Activated CD8-positive, alpha-beta memory T cell treated with anti-CD3 and anti-CD28 coated beads, Interleukin-2, amount 50 U/mL, for 48 hours (primary cell): ENCODE measurements at places on chromosomes 1 and 21.
A peak's percentile ranks its signal among the peaks of the same experiment; 100 is the strongest.

DNA sequence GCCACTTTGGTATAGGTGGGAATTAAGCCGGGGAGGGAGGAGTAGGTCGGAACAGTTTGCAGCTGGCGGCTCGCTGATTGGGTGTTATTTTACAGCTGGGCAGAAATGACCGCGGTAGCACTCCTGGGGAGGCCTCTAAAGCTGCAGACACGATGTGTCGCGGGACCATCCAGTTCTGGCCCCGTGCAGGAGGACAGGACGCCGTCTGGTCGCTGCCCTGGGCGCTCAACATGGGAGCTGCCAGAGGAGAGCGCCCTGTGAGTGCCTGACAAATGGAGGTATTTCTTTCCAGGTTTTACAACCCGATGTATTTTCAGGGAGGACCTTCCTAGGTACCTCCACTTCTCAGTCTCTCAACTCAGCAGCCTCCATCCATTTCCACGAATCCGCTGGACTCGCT, 46.2 kb downstream of the CDC7 start:
- no peak for DNase-seq

DNA sequence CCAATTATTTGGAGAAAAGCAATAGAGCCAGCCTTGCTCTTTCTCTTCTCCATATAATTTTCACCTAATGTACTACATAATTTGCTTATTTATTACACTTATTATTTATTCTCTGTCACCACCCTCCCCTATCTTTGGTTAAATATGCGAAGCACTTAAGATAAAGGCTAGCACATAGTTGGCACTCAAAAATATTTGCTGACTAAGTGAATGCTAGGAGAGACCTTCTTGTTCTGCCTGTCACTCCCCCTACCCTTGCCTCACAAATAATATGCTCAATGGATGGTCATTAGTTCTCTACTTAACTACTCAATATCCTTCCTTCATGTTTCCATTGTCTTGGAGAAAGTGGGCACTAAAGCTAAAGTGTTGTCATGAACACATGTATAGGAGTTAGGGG, 139.7 kb upstream of the ZC3H11B start:
- no peak for DNase-seq

DNA sequence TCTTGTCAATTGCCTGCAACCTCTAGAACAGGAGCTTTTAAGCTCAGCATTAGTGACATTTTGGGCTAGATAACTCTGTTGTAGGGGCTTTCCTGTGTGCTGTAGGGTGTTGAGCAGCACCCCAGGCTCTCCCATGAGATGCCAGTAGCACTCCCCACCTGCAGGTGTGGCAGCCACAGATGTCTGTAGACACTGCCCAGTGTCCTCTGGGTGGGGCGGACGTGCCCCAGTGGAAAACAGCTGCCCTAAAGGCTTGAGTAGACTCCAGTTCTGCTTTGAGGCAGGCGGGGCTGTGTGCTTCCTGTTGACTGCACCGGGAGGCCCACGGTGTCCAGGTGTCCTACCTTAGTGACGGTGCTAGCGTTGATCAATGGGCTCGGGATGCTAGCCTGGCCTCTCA, 16.9 kb upstream of the PWP2 start:
- peak; percentile 52 for DNase-seq

DNA sequence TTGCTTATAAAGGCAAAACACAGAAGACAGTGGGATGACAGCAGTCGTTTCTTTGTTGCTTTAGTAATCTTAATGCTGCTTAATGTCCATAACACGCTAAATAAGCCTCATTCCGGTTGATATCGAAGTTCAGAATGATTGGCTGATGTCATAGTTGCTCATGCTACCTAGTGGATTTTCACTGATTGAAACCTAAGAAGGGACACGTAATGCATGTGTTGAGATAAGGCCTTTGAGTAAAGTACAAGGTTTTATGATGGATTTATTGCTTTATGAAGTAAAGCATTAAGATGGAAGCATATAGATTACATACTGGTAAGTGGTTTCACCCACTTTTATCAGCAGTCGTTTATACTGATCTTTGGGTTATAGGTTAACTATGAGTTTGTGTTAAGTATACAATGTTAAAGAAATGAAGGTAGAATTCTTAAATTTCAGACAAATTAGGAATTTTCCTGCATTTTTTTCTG, 25.1 kb downstream of the IARS2 start:
- DNase-seq: no peak

- DNase-seq: no peak
Observed at GRCh38 chr1:246582301-246583055, 16.2 kb downstream of the CNST start.

GRCh38 chr21:37219761-37220432, 47.2 kb downstream of the VPS26C start:
- peak; percentile 43 for DNase-seq

DNA sequence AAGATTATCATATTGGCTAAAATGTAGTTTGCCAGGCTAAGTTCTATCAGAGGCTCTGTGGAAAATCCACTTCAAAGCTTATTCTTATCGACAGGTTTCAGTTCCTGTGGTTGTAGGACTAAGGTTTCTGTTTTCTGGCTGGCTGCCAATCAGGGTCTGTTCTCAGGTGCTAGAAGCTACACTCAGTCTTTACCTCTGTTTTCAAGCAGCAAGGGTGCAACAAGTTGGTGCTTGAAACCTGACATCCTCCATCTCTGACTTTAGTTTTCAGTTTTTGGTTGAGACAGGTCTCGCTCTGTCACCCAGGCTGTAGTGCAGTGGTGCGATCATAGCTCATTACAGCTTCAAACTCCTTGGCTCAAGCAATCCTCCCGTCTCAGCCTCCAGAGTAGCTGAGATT, 15.3 kb upstream of the TMCO2 start:
- DNase-seq: peak; percentile 77
